ENCODE measurements at places on chromosomes 5 and 9.

DNA sequence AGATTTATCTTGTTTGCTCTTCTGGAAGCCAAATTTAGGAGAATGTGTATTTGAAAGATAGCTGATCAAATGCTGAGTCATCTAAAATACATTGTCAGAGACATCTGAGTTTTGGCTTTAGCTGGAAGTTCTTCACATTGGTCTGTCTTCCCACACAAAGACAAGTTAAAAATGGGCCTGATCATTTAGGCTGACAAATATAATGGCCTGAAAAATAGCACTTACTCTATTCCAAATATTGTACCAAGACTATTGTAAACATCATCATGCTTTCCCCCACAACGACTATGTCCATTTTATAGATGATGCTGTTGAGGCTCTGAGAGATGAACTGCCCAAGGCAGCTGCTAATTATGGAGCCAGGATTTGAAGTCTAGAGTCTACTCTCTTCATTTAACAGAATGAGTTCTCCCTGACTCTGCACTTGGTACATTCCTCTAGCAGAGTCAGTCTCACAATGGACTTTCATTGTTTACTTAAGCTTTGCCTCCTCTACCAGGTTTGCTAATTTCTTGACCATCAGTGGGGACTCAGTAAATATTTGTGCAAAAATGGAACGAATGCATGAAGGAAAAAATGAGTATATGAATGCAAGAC lies 619.4 kb upstream of the KLF4 start:
- DNase-seq, result no peak

DNA sequence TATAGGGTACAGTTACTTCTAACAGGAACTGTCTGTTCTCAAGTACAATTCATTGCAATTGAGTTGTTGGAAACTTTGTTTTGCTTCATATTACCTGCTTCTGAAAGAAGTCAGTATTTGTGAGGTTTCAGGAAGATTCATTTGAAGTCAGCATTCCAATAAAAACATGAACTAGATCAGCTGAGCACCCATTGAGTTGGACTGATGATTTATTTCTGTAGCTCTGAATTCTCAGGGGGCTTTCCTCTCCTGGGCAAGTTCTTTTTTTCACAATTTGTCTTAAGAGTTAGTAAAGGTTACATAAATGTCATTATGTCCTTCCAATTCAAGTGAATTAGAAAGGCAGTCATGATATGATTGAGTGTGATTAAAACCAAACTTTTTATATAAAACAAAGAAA lies 16.2 kb upstream of the KIF2A start:
- DNase-seq, result no peak

- DNase-seq, result no peak
These were observed 1.4 kb downstream of the OTULIN start for GRCh38 chr5:14665949-14666348.

DNA sequence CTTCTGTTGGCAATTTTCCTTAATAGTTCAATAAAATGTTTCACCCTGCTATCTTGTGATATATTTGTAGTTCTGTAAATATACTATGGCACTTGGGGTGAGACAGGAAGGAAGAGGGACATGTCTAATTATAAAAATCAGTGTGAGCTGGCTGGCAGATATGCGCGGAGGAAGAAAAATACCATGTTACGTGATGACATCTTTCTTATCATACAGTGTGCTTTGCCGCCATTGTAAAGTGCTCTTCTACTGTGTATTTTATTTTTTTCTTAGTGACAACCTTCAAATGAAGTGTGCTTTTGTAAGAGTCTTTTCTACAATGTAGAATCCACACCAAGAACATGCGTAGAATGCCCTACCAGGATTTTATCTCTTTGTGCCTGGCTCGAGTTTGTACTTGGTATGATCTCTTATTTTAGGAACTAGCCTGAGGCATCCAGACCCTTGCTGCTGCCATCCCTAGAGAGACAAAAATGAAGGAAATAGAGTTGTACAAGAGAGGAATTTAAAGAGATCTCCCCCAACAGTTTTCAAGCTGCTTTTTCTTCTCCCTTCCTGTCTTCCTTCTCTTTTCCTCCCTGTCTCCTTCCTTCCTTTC lies 46.7 kb upstream of the RIOK2 start:
- DNase-seq, result no peak

- no peak for DNase-seq
These were observed 214.1 kb upstream of the MEF2C start for GRCh38 chr5:89097103-89097502.

All from hippocampal formation (tissue), 2 donors.